ENCODE measurements at places on chromosomes 6 and 20.

DNA sequence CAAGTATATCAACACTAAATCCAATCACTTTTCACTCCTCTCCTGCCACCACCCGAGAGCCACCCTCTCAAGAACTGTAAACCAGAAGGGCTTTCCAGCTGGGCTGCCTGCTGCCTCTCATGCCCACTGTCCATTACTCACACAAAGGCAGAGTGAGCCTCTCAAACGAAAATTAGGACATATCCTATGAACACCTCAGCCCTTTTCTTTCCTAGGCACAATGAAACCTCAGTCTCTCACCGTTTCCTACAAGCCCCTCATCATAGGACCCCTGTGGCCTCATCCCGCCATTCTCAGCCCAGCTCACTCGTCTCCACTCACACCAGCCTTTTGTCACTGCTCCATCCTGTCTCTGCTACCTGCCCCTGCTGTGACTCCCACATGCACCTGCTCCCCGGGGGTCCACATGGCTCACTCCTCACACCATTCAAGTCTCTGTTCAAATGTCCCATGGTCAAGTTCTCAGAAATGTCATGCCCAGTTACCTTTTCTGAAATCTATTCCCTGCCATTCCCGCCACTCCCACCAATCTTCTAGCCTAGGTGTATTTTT, 7.4 kb downstream of the HLA-F start:
- no peaks in the 10 kb centered on the region for H3K36me3 ChIP-seq
- H3K4me3 ChIP-seq, result no peak overlapping the region

DNA sequence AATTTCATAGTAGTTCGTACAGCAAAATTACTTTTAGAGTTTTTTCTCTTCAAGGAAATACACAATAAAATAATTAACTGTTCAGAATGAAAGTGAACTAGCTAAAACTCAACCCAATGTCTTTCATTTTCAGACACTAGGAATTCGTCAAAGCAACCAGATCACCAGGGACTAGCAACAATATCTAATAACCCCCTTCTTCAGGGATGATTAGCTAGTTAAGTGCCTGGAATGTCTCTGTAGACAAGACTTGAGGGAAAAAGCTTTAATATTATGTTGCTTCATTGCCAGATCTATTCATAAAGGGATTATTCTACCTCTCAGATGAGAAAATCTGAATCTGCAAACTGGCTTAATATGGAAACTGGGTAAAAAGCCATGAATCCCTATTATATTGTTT, 41.8 kb upstream of the OR14J1 start:
- no peaks in the 10 kb centered on the region for H3K27me3 ChIP-seq
- no peaks in the 10 kb centered on the region for H3K4me1 ChIP-seq
- H3K27ac ChIP-seq, result no peak overlapping the region
- no peaks in the 10 kb centered on the region for H3K36me3 ChIP-seq

DNA sequence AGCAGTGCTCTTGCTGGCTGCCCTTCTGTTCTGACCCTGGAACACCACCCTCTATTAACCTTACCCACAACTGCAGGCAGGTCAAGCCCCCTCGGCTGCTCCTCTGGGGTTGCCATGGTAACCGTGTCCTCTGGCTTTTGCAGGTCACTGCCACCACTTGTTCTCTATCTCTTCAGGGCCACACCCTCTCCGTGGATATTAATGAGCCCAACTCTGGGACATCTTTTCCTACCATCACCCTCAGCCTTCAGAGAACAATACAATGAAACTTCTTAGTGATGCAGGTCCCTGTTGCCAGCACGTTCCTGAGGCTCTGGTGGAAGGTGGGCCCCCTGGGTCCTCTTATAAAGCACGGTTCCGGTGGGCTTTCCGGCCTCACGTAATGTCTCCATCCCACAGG, 30.8 kb upstream of the MICB start:
- H3K4me1 ChIP-seq, result peaks cover 6% of the 10 kb centered on the region
- H3K27me3 ChIP-seq, result no peaks in the 10 kb centered on the region
- H3K27ac ChIP-seq, result no peak overlapping the region

GRCh38 chr6:81864124-81864523, 111.6 kb upstream of the TENT5A start:
- H3K27me3 ChIP-seq, result no peaks in the 10 kb centered on the region
- no peaks in the 10 kb centered on the region for H3K4me1 ChIP-seq
- no peak overlapping the region for H3K27ac ChIP-seq
- no peak overlapping the region for H3K4me3 ChIP-seq
- H3K36me3 ChIP-seq, result no peaks in the 10 kb centered on the region
- DNase-seq, result no peak

- no peaks in the 10 kb centered on the region for H3K36me3 ChIP-seq
- DNase-seq, result no peak
- no peaks in the 10 kb centered on the region for H3K4me1 ChIP-seq
- no peak overlapping the region for H3K4me3 ChIP-seq
- H3K27ac ChIP-seq, result no peak overlapping the region
Measured at GRCh38 chr6:25295651-25296050, 16.5 kb downstream of the CARMIL1 start.

- H3K4me3 ChIP-seq, result no peak overlapping the region
- DNase-seq, result no peak
- H3K36me3 ChIP-seq, result no peaks in the 10 kb centered on the region
- H3K4me1 ChIP-seq, result no peaks in the 10 kb centered on the region
Measured at GRCh38 chr6:93825950-93826349, 406.6 kb upstream of the EPHA7 start.

- DNase-seq, result no peak
- H3K4me3 ChIP-seq, result no peak overlapping the region
- H3K4me1 ChIP-seq, result no peaks in the 10 kb centered on the region
- H3K27me3 ChIP-seq, result no peaks in the 10 kb centered on the region
- H3K27ac ChIP-seq, result no peak overlapping the region
Measured at GRCh38 chr6:157961832-157962575, 19.7 kb upstream of the SYNJ2 start.

DNA sequence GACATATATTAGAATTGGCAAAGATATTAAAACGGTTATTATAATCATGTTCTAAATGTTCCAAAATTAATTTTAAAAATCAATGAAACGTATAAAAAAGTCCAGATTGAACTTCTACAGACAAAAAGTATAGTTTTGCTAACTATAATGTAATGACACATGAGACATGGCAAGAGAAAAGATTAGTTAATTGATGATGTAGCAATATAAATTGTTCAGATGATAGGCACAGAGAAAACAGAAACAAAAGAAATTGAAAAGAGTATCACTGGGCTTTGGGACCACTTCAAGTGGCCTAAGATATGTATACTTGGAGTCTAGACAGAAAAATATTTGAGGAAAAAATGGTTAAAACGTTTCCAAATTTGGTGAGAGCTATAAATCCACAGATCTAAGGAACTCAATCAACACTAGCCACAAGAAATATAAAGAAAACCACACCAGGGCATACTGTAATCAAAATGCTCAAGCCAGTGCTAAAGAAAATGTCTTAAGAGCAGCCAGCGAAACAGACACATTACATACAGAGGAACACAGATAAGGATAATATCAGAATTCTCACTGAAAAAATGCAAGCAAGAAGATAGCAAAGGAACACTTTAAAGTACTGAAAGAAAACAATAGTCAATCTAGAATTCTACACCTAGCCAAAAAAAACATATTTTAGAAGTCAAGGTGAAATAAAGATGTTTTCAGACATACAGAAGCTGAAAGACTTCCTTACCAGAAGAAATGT, 172.6 kb upstream of the FOXQ1 start:
- H3K4me3 ChIP-seq, result no peak overlapping the region
- no peaks in the 10 kb centered on the region for H3K27me3 ChIP-seq
- DNase-seq, result no peak
- no peaks in the 10 kb centered on the region for H3K36me3 ChIP-seq
- no peak overlapping the region for H3K27ac ChIP-seq
